ENCODE measurements at places on chromosomes 5 and 9. TPM values are rescaled to one million over a fixed set of nuclear protein-coding genes. Genes with fewer than 3 reads are reported as not detected.

GRCh38 chr5:135396459-135397055 lies 2.5 kb downstream of the MACROH2A1 start:
- no peak for DNase-seq

GRCh38 chr9:105502276-105502675 lies 54.4 kb downstream of the FSD1L start:
- DNase-seq = no peak

DNA sequence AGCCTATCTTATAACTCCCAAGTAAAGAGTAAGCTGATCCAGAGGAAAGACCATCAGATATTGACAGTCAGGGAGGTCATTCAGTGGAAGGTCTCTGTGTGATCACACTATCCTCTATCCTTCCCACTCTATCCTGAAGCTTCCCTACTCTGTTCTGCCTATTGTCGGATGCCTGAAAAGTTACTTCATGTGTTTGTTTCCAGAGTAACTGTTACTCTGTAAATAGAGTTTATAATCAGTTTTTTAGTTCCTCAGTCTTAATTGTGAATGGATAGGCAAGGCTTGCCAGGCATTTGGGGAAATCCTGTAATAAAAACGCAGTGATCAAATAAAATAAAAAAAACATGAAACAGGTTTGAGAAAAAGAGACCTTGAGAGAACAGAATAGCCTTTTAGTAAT lies 79.8 kb downstream of the XRCC4 start:
- no peak for DNase-seq

DNA sequence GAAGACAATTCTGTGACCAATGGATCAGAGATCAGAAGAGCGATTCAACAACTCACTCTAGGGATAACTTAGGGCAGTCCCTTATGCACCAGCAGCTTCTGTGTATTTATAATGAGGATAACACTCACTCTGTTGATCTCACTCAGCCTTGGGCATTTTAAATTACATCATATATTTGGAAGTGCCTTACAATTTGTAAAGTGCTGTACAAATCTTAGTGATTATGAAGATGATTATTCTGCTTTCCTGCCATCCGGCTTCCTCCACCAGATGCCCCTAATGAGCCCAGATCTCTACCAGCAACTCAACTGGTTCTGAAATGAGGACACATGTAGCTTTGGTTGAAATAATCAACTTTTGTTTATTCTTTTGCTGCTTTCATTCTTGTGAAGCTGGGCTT lies 105.3 kb downstream of the PCSK1 start:
- DNase-seq = peak; percentile 76

DNA sequence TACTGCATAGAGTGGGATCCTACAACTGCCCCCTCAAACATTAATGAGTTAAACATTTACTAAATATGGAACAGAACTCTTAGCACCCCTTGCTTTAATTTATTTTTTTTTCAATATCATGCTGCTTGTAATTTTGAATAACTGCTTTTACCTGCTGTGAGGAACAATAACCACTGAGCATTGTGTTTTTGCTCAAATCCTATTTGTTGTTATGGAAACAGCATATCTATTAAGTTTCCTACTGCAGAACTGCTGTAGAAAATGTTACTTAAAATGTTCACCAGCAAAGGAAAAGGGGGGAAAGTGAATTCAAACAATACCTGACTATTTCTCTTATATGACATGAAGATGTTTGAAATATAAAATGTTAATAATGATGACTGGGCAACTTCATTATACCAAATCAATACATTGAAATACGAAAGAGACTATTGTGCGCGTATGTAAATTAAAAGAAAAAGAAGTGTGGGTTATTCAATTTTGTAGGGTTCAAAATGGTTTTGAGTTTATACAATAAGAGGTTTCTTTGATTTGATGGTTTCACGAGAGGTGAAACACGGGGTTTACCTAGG lies 1043.8 kb upstream of the NUDT12 start:
- DNase-seq = no peak

The CBY3 gene
- total RNA-seq = not detected

The IL9 gene
- not detected for total RNA-seq

The RGS14 gene
- 10.7 TPM for total RNA-seq

Data from MG63 (cell line).